ENCODE measurements at places on chromosomes 6 and 20.

GRCh38 chr20:17646209-17646960 is 35.7 kb downstream of the RRBP1 start:
- DNase-seq: no peak

DNA sequence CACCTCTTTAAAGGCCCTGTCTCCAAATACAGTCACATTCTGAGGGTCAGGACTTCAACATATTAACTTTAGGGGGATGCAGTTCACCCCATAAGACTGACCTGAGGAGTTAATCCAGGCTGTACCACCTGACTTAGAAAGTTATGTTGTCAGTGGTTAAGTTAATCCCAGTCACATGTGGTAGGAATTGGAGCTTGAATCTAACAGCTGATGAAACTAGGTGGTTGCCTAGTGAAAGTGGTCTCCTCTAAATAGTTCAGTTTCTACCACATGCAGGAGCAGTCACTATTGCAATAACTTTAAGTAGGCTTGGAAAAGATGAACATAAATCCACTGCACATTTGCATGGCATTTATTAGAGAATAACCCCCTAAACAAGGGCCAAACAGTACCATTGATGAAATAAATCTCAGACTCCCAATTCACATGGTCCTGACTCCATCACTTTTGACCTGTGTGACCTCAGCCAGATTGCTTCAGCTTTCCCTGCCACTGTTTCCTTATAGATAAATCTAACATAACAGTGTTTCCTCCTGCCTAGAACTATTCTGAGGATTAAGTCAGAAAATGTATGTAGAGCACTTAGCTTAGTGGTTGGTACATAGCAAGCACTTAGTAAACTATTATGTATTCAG is 20.1 kb downstream of the SAMD5 start:
- no peak for DNase-seq

DNA sequence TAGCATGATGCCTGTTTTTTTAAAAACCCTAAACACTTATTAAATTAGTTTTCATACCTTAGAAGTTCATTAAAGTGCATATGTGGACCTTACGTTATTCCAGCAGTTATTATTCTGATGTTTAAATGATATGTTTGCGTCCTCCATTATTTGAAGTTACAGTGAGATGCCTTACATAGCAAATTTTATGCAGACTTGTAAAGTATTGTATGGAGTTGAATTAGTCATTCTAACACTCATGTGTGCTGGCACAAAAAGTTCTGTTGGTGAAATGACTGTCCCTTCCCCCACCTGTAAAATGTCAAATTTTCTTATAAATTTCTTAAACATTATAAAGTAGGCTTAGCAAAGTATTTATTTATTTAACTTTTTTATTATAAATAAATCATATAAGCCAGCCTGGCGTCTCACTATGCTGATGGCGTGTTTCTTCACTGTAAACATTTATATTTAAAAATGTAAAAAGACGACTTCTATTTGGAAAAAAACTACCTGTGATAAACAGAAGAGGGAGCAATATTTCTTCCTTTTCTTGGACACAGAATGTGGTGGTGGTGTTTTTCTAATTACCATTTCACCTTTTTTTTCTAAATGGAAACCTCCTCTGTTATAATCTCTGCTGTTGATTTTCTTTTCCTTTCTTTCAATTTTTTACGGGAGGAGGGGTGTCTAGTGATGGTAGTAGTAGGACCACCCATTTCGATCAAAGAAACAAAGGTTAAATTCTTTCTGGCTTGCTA is 155.4 kb downstream of the RFPL4B start:
- no peak for DNase-seq

DNA sequence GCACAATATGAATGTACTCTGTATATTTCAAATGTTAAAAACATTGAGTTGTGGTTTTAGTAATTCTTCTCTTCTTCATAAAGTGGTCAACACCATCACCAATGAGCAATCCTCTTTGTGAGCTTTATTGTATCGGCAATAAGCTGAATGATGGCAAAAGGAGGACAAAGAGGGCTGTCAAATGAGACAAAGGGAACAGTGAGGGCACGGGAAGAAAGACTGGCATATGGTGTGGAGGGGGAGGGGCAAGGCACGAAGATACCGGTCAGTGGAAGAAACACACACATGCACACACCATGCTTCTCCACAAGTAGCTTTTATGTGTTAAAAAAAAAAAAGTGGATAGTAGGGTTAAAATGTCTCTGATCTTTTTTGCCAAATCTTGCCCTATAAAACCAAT is 506.8 kb upstream of the CITED2 start:
- DNase-seq: no peak

GRCh38 chr20:9225879-9226278 is 157.0 kb downstream of the PLCB4 start:
- DNase-seq: no peak

DNA sequence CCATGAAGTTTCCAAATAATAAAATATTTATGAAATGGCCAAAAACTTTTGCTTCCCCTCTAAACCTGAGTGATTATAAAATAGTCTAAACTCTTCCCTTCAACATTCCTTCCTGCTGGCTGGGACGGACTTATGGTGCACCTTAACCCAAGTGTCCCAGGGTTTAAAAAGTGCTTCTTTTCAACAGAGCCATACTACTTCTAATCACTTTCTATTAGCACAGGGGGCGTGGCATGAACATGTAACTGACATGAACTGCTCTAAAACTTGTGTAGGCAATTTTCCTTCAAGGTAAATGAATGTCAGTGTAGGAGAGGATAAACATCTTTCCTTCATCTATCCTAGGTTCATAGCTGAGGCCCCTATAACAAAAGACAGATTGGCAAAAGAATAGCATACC is 163.6 kb upstream of the RIMS1 start:
- DNase-seq: no peak

DNA sequence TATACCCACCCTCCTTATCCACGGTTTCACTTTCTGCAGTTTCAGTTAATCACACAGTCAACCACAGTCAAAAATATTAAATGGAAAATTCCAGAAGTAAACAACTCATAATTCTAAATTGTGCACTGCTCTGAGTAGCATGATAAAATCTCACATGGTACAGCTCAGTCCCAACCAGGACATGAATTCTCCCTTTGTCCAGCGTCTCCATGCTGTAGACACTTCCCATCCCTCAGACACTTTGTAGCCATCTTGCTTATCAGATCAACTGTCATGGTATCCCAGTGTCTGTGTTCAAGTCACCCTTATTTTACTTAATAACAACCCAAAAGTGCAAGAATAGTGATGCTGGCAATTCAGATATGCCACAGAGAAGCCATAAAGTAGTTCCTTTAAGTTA is 94.7 kb downstream of the PDE10A start:
- DNase-seq: no peak

DNA sequence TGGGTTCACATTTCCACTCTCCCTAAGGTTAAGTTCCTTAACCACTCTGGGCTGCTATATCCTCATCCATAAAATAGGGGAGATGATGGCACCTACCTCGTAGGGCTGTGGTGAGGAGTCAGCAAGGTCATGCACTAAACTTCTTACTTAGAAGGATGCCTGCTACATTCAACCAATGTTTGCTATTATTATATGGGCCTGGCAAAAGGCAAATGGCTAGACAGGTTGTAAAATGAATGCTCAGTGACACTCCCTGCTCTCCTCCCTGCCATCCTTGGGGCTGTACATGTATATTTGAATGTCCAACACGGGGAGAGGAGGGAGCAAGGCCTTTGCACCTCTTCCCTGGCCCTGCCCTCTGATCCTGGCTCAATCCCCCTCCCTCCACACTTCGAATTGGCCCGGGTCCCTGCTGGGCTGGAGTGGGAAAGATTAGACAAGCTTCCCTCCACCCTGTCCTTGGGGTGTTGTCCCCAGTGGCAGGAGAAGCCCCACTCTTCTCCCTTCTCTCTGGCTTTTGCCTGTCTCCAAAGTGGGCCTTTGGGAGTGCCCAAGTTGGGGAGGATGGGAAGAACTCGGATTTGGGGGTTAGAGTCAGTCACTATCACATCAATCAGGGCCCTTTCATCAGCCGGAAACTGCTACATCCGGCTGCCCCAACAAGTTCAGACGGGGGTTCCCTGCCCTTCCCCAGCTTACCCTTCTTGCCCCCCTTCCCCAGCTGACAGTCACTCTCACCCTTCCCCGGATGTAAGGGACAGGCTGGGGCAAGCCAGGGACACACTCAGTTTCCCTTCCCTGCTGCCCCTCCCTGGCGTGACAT is 36.3 kb upstream of the VEGFA start:
- DNase-seq: no peak

GRCh38 chr6:130893277-130893676 is 66.1 kb downstream of the SMLR1 start:
- DNase-seq: no peak

- no peak for DNase-seq
Observed at GRCh38 chr20:33927724-33928123, 66.0 kb upstream of the RALY start.

DNA sequence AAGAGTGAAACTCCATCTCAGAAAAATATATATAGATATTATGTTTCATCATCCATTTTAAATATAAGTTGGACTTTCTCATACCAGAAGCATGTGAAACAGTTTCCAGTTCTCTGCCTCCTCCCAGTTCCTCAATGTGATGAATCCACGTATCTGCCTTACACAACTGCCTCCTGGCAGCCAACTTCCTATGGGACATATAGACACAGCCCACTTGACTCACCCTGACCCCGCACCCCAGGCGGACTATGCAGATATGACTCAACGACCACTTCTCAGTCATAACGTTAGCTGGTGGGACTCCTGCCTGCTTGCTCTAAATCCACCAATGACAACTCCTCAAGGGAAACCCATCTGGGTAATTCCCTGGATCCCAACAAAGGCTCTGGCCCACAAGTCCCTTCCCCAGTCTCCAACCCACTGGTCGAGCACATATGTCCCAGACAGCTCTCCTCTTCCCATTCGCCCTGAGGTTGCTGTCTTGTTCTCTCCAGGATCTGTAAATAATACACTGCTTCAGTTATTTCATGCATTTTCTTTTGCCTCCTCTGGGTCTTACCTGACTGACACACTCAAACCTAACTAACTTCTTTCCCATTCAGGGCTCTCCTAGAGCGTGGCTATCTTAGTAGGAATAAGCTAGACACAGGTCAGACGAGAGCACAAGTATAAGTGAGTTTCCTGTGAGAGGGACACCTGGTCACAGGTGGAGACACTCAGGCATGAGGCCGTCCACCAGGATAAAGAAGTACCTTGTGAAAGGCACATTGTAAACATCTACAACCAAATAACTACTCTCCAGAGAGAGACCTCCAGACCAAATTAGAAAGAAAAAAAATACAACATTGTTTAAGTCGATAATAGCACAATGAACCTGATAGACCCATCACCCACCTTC is 548.5 kb downstream of the CD83 start:
- no peak for DNase-seq

DNA sequence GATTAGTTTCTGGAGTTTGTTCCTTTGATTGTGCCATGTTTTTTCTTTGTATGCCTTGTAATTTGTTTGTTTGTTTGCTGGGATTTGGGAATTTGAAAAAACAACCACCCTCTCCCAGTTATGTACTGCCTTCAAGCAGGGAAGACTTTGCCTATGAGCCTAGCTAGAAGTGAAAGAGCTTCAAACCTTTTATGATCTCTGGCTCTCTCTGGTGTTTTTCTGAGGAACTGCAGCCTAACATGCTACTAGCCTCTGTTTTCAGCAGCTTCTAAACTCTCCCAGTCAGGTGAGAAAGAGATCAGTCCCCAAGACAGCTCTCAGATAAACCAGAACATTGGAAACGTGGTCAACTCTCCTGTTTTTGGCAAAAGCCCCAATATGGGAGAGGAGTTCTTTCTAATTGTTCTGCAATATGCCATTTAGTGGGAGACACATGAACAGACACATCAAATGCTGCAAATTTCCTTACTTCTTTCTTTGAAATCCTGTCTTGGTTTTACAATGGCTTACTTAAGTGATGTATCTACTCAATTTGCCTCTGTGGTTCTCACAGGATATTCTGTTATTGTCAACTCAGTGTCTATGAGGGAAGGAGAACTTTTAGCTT is 58.9 kb upstream of the SERINC1 start:
- peak; percentile 8 for DNase-seq

- no peak for DNase-seq
Observed at GRCh38 chr6:154134471-154135147, 95.6 kb downstream of the OPRM1 start.

- DNase-seq: no peak
Observed at GRCh38 chr6:71080133-71080532, 123.3 kb upstream of the B3GAT2 start.

DNA sequence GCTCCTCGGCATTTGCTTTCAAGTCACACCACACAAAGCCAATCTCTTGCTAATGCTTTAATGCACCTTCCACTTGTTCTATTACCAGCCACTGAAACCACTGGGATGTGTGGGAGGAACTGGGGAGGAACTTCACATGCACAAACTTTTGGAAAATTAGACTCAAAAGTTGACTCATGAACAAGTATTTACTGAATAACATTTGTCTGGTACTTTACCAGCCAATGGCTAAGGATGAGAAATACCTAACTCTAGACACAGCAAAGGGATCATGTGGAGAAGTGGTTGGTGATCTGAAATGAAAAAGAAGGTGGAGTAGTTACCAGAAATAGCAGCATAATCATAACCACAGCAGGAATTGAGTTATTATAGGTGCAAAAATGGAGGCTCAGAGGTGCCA is 554.0 kb upstream of the NOX3 start:
- DNase-seq: no peak

DNA sequence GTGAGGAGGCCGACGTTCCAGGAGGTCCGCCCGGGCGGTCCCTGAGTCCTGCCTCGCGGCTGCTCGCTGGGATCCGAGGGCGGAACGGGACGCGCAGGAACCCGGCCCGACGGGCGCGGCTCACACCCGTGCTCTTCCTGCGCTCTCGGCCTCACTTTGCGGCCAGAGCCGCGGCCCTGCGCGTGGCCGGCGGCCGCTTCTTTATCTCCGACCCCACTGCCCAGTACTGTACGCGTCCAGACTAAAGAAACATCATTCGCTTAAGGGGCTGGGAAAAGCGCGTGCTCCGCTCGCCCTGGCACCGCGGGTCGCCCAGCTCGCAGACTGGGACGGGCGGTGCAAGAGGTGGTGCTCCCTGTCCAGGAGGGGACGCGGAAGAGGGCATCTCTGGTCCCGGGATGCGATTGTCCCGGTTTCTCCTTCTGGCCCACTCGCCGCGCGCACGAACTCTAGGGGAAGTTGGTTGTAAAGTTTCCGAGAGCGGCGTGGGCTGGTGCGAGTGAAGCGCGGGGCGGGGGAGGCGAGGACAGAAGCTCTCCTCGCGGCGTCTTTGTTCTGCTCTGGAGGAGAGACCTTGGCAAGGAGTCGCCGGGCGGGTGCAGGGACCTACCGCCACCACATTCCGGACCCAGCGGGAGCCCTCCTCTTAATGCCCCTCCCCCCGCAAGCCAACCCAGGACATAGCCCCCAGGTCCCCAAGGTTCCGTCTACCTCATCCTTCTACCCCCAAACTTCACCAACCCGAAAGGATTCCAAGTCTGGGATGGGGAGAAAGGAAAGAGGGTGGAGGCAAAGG is 71.0 kb downstream of the SOX4 start:
- DNase-seq: no peak

GRCh38 chr6:3592371-3592941 is 135.6 kb upstream of the SLC22A23 start:
- no peak for DNase-seq

DNA sequence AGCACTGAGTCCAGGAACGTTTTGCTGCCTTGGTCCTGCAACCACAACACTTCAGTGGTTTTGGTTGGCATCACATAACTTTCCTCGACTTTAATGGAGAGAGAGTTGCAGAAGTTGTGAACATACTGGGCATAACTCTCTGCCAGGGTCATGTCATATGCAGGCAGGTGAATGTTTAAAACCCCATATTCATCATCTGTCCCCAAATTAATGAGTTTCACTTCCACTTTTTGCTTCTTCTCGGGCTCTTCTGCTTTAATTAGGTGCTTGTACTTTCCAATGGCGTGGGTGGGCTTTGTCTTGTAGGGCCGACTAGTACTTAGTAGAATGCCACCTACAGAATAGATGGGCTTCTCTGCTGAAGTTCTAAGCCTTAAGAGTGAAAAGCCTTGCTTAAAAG is 45.2 kb upstream of the TFAP2A start:
- DNase-seq: peak; percentile 41

Measured in GM12891 (cell line).